ENCODE measurements at places on chromosomes 11 and 22.

- no peak for DNase-seq
Measured at GRCh38 chr11:93013646-93014045, 44.2 kb downstream of the MTNR1B start.

DNA sequence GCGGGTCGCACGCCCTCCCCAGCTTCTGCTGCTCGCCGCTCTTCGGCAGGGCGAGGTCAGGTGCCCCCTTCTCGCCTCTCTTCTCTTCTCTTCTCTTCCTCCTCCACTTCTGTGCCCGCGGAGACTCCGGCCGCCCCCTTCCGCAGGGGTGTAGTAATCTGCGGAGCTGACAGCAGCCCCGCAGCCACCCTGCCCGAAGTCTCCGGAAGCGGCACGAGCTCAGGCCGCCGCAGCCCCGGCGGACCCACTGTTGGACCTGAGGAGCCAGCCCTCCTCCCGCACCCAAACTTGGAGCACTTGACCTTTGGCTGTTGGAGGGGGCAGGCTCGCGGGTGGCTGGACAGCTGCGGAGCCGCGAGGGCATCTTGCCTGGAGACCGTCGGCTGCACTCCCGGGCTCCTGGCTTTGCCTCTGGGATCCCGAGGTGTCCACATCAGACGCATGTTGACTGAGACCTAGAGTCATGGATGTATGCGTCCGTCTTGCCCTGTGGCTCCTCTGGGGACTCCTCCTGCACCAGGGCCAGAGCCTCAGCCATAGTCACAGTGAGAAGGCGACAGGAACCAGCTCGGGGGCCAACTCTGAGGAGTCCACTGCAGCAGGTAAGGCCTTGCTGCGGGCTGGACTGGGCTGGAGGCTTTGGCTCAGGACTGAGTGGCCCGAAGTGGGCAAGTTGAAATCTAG is 486 bp downstream of the STIM1 start:
- no peak for DNase-seq

DNA sequence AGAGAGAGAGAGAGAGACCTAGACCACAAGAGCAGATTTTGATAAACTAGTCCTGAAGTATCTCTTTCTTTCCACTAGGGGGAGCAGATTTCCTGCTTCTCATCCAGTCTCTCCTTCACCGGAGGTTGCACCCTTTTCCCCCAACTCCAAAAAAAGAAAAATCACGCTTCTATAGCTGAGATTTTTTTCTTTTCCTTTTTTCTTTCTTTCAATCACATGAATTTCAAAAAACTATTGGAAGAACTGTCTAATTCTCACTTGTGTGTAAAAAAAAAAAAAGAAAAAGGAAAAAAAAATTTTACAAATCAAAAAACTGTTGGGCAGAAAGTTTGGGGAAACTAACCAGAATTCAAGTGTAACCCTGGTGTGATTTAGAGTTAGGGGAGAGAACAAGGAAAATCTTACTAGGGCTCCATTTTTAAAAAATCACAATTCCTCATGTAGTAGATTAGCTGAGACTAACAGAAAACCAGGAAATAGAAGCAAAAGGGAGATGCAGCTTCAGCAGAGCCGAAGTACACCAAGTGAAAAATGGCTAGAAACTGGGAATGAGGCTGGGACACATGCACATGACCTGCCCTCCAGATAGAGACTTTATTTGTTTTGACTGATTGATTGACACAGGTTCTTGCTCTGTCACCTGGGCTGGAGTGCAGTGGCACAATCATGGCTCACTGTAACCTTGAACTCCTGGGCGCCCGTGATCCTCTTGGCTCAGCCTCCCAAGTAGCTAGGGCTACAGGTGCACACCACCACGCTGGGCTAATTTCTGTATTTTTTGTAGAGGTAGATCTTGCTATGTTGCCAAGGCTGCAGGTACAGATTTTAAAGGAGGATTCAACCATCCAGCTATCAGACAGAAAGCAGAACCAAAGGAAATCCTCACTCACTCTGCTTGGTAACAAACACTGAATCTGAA is 27.1 kb downstream of the SDHD start:
- peak; percentile 48 for DNase-seq

DNA sequence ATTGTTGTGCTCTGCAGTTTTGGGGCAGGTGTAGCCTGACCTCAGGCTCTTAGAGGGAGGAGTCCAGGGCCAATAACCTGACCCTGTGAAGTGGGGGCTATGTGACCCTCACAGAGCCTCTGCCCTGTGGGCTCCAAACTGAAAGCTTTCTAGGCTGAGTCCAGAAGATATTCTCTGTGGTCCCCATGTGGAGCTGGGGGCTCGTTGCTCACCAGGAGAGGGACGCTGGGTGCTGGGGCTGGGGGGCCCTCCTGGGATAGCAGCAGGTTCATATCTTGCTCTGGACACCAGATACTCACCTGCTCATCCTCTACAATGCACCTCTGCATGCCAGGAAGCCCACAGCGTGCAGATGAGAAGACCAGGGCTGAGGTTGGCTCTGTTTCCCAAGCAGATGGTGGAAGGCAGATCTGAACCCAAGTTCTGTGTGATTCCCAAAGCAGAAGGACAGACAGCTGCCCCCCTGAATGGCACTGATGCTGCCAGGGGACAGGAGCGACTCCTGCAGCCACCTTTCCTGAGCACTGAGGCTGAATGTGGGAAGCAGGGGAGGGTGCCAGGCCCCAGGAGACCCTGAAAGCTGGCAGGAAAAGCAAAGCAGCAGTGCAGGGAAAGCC is 1022.0 kb downstream of the TBC1D22A start:
- DNase-seq, result no peak

- DNase-seq, result no peak
Measured at GRCh38 chr11:44941259-44942021, 9.2 kb downstream of the TP53I11 start.

- no peak for DNase-seq
Measured at GRCh38 chr11:24748261-24748660, 251.4 kb downstream of the LUZP2 start.

Measured in HuH-7 (cell line).